ENCODE measurements at places on chromosomes 7 and 10.
A peak's percentile ranks its signal among the peaks of the same experiment; 100 is the strongest.

DNA sequence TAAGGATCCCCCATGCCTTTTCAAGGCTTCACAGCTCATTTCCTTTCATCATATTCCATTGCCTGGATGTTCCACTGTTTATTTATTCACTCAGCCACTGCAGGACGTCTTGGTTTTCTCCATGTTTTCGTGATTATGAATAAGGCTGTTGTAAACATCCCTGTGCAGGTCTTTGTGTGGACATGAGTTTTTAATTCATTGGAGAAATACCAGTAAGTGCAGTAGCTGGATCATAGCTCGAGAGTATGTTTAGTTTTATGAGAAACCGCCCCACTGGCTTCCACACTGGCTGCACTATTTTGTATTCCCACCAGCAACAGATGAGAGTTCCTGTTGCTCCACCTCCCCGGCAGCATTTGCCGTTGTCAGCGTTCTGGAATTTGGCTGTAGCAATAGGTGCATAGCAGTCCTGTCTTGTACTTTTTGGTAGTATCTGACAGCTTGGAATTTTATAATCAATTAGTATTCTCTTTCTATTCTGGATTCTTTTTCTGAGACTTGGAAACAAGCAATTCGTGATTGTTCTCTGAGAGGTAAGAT, 269.9 kb upstream of the PITRM1 start:
- DNase-seq: no peak

- DNase-seq: no peak
Observed at GRCh38 chr7:7164591-7164990, 17.8 kb upstream of the C1GALT1 start.

- DNase-seq: no peak
Observed at GRCh38 chr10:10520491-10521385, 496.9 kb upstream of the CELF2 start.

GRCh38 chr7:128938544-128939074, 882 bp downstream of the IRF5 start:
- no peak for DNase-seq

DNA sequence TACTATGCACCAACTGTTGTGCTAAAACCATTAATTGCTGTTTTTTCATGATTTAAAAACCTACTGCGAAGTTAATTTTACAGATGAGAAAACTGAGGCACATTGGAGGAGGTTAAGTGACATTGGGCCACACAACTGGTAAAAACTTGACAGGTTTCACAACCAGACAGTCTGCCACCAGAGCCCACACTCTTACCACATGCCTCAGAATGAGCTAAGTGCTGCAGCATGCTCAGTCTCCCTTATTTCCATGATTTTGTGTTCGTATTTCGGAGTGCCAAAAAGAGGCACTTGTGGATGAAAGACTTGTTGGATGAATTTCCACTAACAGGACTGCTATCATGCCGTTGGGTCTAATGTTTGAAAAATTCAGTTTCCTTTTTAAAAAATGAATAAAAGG, 77.4 kb downstream of the PCLO start:
- no peak for DNase-seq

DNA sequence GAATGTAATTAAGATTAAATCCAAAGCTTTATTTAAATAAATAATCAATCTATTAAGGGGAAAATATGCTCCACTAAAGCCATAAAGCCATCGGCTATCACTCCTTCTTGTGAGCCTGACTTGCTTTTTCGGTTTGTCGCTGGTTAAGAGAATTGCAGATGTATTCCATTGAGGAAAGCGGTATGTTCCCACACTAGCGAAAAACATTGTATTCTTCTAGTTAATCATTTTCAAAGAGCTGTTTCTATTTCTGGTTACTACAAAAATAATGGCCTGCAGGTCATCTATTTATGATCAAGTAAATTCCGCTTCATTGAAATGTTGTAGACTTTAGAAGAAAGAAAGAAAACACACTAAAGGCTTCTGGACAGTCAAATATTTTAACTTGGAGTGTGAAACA, 173.4 kb downstream of the CACNB2 start:
- DNase-seq: no peak

GRCh38 chr7:28126410-28127041, 54.1 kb downstream of the JAZF1 start:
- DNase-seq: no peak

DNA sequence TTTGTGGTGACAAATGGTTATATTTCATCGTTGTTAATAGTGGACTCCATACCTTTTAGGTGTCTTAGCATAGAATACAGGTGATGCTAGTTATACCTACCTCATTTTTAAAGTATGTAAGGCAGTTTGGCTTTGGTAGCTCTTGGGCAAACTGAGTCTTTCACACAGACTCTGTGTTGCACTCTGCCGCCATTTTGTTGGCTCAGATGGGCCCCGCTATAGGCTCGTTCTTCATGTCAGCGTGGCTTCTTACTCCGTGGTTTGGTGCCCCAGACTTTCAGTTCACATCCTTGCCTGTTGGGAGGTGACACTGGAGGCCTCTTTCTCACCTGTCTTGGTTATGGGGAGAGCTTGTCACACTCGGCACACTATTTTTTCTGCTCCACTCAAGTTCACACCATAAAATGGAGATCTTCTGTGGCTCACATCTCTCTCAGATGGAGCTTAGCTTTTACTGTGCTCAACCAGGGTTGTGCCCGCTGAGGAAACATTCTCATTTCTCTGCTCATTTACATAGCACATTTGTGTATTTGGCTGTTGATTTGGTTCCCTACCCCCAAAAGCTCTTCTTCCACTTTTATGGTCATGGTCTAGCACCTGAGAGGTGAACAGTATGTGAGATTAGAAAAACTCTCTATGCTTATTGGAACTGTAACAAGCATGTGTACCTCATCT, 178.5 kb downstream of the ARID5B start:
- DNase-seq: no peak

DNA sequence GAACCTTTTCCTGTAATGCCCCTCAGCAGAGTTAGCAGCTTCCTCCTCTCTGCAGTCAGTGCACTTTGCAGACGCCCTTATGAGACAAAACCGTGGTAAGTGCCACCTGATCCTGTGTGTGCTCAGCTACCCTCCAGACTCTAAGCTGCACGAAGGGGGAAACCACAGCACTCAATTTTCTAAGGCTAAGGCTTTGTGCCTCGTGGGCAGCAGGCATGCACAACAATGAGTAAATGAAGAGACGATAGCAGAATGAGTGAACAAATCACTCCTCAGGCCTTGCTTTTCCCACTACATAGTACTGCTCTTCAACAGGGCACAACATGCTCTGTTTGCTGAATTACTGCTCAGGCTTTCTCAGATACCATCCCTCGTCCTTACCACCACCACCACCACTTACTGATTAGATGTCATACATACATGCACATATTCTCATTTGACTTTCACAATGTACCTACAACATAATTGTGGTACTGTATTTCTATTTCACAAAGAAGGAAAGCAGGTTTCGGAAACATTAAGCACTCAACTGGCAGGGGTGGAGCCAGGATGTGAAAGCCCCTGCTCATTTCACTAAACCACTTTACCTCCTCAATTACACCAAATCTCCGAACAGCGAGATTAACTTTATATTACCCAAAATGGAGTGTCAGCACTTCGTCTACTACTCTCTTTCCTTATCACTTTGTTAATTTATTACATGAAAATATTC, 85.4 kb downstream of the ICA1 start:
- DNase-seq: peak; percentile 31

- DNase-seq: no peak
Observed at GRCh38 chr7:85471740-85472139, 284.9 kb upstream of the SEMA3D start.

DNA sequence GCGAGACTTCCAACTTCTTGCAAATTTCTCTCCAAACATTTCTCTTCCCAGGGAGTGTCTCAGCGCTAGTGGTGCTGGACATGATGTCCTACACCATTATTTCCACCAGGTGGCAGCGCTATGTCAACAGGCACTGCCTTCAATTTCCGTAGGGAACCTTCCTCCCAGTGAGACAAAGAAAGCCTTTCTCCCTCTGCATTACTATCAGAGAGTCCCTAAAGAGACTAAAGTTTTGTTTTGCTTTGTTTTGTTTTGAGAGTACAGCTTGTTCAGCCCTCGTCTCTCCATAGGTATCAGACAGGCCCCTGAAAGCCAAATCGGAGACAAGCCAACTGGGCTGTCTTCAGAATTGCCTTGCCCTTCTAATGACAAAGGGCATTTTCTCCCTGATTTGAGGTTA, 44.2 kb upstream of the GGCT start:
- no peak for DNase-seq

DNA sequence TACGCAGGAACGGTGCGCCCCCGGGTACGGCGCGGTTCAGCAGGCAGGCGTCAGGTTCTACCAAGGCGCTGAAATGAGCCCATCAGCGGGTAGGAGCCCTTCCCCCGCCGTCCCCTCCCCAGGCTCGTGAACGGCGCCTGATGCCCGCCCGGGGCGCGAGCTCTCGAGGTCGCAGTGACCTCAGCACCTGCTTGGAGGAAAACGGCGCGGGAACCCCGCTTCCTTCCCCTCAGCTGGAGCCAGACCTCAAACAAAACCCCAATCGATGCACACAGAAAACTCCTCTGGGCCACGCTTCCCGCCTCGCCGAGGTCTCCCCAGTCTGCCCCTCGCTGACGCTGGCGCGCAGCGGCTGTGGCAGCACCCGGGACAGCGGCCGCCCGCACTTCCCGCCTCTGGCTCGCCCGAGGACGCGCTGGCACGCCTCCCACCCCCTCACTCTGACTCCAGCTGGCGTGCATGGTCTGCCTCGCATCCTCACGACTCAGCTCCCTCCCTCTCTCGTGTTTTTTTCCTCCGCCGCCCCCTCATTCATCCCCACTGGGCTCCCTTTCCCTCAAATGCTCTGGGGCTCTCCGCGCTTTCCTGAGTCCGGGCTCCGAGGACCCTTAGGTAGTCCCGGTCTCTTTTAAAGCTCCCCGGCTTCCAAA, 514 bp upstream of the GAD2 start:
- no peak for DNase-seq

DNA sequence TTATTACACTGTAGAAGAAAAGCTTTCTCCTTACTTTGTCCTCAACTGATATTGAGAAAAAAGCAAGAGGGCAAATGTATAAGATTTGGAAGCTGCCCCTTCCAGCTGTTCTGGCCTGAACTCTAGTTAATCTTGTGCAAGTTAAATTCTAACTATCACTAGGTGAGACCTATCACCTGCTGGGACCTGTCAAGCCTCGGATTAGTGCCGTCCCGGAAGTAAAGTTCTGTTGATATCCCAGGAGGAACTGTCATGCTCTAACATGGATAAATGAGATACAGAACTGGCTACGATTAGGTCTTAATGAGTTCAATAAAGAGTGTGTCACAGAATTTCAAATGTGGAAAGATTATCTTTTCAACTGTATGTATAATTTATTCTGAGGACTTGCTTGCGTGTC, 1.2 kb upstream of the BPGM start:
- no peak for DNase-seq

- DNase-seq: no peak
Observed at GRCh38 chr7:20216406-20217036, 663 bp downstream of the MACC1 start.

All from activated CD8-positive, alpha-beta memory T cell treated with anti-CD3 and anti-CD28 coated beads for 4 hours (primary cell).